Skeletal muscle cell (primary cell): ENCODE measurements at places on chromosomes 2 and 18.

DNA sequence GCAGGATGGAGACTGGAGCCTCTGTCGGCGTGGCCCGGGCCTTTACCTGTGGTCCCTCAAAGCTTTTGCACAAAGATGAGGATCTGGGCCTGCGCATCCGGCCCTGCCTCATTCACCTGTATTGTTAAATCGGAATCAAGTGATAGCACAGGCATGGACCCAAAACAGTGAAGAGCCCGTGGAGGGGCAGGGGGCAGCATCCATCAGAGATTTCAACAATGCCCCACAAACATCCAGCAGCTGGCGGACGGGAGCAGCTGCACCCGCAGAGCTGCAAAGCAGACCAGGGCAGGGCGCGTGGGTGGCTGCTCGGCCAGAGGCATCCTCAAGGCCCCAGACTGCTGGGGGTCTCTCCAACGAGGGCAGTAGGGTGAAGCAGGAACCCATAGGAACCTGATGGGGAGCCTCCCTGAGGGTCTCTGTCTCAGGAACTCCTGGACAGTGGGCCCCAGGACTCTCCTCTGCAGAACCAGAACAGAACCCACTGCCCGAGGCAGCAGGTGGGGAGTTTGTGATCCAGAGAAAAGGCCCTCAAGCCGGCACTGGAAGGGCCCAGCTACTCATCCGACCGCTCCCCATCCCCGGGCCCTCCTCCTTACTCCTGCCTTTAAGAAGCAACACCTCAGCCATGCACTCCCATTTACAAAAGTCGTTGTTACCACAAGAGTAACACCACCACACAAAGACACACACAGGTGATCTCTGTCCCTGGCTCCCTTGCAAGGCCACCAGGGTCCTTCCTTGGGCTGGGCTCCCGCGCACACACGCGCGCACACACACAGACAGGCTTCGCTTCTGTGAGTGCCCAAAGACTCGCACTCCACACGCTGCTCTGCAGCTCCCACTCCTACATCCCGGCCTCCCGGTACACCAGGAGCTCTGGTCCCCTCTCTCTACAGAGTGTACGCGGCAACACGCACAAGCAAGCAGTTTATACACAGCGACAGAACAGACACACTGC, 28.8 kb downstream of the HDAC4 start:
- DNase-seq = no peak

GRCh38 chr2:172329774-172330671, 97.4 kb upstream of the ITGA6 start:
- no peak for DNase-seq

DNA sequence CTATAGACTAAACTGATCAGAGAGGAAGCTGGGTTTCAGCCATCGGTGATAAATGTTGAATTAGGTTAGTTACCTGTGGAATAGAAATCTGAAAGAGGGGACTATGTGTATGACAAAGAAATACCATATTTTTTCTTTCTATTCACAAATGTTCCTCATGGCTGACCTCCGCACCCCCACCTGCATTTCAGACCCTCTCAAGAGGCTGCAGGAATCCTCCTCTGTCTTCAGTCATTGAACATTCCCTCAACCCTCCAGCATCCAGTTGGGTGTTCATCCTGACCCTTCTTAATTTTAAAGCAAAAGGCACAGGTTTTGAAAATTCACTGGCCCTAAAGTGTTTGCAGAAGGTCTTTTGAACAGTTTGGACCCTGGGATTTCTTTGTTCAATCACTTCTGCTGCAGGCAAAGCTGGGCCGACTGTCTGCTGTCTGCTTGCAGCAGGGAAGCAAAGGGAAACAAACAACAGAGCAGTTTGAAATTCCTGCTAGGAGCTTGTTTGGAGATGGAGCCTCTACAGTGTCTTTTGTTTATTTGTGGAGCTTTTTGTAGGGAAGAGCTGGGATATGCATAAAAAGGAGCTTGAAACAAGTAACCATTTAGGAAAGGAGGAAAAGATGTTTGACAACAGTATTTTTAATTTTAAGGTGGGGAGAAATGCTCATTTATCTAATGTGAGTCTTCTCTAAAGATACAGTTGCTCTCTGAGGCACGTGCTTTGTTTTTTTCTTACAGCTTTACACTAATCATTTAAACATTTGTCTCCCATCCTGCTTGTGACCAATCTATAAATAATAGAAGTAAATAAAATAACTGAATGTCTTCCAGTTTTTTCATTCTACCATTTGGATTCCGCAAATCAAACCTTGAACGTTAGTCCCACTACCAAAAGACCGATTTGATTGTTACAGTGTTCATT, 213.3 kb upstream of the MMADHC start:
- DNase-seq = no peak

- DNase-seq = no peak
Observed at GRCh38 chr18:36337679-36338402, 40.3 kb downstream of the FHOD3 start.

- no peak for DNase-seq
Observed at GRCh38 chr2:203775684-203776083, 69.2 kb downstream of the CD28 start.
